Fibroblast of skin of left quadriceps (primary cell): ENCODE measurements at places on chromosomes 3 and 15.
A peak's percentile ranks its signal among the peaks of the same experiment; 100 is the strongest.

- no peak for DNase-seq
Measured at GRCh38 chr3:197205675-197206074, 92.7 kb downstream of the DLG1 start.

DNA sequence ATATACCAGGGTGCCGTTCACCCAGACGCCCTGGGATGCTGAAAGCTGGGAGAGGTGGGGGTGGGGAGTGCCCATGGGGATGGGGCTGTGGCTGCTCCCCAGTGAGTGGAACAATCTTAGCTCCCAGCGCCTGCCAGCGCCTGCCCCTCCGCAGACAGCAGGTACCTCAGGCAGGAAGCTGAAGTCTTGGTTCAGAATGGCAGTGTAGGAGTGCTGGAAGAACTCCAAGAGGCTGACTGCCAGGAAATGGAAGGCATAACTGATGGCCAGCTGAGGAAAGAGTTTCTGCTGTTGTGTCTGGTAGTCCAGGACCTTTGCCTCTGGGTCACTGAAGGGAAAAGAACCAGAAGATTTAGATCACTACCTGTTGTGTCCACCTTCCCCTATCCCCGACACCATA is 8.4 kb downstream of the ACOX2 start:
- no peak for DNase-seq

DNA sequence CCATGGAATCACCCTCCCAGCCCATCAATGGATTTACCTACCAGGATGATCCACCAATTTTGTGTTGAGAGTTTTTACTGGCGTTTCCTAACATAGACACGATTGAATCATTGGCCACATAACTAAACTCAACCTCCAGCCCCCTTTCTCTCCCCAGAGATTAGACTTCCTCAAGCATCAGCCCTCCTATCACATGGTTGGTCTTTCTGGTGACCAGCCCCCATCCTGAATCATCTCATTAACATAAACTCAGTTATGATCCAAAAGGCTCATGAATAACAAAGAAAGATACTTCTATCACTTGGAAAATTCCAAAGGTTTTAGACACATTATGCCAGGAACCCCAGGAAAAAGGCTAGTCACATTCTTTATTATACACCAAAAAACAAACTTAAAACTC is 21.2 kb downstream of the PRKAR2A start:
- peak; percentile 91 for DNase-seq

DNA sequence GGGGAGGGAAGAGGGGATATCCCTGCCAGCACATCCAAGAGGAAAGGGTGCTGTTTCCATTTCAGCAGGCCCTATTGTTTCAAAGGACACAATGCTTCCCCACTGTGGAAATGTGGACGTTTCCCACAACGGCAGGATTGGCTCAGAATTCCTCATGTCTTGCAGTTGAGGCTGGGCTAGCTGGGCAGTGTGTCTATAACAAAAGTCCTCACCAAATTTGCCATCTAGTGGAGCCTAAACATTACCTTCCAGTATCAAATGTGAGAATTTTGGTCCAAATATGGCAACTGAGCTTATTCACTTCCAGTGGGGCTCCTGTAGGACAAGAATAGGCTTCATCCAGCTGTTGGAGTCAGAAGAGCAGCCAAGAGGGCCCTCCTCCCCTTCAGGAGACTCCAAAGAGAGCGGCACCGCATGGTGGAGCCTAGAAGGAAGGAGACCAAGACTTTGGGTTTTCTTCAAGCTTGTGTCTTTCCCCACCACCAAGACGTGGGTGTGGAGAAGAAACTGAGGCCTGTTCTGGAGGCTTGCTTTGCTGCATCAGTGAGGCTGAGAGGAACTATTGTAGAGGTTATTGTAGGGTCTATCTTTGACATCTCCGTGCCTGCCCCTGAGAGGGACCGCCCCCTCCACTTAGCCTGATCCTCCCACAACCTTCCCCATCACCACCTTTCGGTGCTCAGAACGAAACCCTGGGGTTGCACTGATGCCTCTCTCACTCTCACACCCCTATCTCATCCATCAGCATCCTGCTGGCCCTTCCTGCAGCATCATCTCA is 45.3 kb upstream of the SLCO2A1 start:
- no peak for DNase-seq

- DNase-seq = no peak
Measured at GRCh38 chr3:46628901-46629369, 16.6 kb downstream of the FAM240A start.

GRCh38 chr3:10725067-10725466 is 91.0 kb upstream of the SLC6A11 start:
- no peak for DNase-seq

GRCh38 chr3:125310623-125311081 is 64.5 kb downstream of the ZNF148 start:
- DNase-seq = no peak

- peak; percentile 58 for DNase-seq
Measured at GRCh38 chr3:10026084-10026890, at the start of gene FANCD2. Gene FANCD2, plus strand, starts transcription at chr3:10026437. Its CDS starts 2,221 bp downstream, at chr3:10028658.

DNA sequence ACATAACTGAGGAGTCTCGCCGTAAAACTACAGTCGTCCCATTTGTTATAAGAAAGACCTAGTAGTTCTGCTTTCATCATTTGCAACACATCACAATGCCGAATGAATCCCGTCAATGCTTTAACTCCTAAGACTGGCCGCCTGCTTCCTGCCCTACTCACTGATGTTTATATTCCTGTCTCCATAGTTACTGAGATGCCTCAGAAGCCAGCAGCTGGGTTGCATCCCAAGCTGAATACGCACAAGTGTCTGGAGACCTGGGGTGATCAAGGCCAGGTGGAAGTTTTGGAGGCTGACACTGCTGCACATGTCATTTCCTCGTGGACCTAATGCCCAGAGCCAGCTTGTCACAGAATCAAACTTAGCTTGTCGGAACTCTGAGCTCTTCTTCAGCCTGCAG is 95.2 kb upstream of the UBE2E1 start:
- DNase-seq = peak; percentile 66

DNA sequence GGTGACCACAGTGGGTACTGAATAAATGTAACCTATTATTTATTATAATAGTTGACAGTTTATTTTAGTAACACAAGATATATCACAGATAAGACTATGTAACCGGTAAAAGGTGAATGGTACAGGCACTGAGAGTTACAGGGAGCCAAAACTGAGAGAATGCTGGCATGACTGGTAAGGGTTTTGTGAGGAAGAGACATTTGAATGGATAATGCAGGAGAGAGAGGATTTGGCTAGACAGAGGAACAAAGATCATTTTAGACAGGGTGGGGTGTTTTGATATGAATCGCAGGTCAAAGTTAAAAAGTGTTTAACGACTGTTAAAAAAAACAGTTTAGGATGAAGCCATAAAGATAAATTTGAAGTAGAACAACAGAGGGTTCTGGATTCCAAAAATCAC is 421.1 kb downstream of the ZBTB20 start:
- DNase-seq = no peak

- DNase-seq = no peak
Measured at GRCh38 chr15:27993544-27993943, 105.6 kb downstream of the OCA2 start.
